Left ventricle myocardium superior (tissue), 1 donor: ENCODE measurements at places on chromosomes 6 and 20. TPM values are rescaled to one million over a fixed set of nuclear protein-coding genes. Genes with fewer than 3 reads are reported as not detected.

ATP6V1G2 gene
- total RNA-seq = 2.1 TPM

WFDC5 gene
- total RNA-seq = not detected

FUT9 gene
- not detected for total RNA-seq

FIG4 gene
- total RNA-seq = 8.9 TPM

GFRAL gene
- not detected for total RNA-seq

SLC24A3 gene
- total RNA-seq = 0.62 TPM

GNAS-AS1 gene
- total RNA-seq = 0.35 TPM

MLIP gene
- total RNA-seq = 436 TPM

DEFB129 gene
- not detected for total RNA-seq

HAO1 gene
- total RNA-seq = not detected

RIPPLY2 gene
- total RNA-seq = not detected

COL10A1 gene
- not detected for total RNA-seq

TAP2 gene
- 20.8 TPM for total RNA-seq

ZNF165 gene
- 0.62 TPM for total RNA-seq

GRCh38 chr6:89433252-89434149, 549 bp downstream of the ANKRD6 start:
- peak; percentile 51 for DNase-seq

DNA sequence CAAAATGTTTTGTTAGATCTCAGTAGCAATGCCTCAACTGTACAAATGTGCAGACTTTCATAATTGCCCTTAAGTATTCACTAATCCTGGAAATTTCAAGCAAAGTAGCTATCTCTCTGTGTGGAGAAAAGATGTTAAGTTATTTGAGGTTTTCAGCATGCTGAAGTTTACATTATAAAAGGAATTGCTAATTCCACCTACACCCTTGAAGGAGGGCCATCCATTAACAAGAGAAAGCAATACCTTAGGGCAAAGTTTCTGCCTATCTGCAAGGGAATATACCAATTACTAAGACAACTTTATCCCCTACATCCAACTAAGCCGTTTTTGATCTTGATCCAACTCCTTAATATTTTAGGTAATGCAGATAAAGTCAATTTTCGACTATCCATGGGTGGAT, 380.7 kb upstream of the BTBD3 start:
- no peak for DNase-seq

DNA sequence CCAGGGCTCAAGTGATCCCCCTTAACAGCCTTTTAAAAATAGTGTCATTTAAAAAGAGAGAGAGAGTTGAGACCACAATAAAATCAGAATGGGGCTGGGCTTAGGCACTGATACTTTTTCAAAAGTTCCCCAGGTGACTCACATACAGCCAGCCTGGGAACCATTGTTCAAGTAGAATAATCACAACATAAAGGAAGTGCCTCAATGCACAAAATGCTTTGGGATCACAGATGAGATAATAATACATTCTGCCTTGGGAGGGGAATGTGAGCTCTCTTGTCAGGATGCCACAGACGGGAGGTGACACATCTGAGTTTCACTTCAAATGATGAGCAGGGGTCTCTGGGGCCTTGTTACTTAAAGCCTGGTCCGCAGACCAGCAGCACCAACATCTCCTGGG, 34.0 kb upstream of the GABRR1 start:
- no peak for DNase-seq

DNA sequence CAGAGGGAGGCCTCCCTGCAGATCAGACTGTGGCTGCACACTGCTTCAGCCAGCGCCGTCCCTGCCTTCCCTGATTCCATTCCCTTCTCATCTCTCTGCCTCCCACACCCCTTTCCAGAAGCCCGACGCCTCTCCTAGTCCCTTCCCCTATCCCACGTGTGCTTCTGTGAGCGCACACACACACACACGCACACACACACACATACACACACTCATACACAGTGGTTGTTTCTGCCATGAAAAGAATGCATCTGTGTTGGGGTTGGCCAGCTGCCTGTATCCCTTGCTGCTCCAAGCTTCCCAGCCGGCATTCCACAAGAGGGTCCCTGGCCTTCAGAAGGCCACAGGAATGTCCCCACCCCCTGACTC, 51.7 kb downstream of the MOCS1 start:
- DNase-seq = peak; percentile 62

GRCh38 chr6:54085541-54085940, 25.7 kb upstream of the MLIP start:
- DNase-seq = no peak

GRCh38 chr6:16132909-16133308, 4.0 kb downstream of the MYLIP start:
- no peak for DNase-seq

DNA sequence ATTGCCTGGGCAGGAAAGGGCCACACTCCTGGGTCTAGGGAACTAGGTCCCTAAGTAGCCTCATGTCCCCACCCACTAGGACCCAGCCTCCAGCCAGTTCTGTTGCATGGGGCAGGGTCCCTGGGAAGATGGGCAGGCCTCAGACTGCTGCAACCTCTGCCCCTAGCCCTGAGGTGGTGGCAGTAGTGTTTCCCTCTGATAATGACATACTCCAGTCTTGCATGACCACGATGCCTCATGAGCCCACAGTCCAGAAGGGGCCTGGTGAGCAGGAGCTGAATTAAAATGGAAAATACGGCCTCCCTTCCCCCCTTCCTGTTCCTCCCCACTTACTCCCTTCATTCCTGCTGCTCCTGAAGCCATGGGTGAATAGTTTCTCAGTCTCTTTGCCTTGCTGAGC, 36.0 kb upstream of the SCRT2 start:
- DNase-seq = no peak

DNA sequence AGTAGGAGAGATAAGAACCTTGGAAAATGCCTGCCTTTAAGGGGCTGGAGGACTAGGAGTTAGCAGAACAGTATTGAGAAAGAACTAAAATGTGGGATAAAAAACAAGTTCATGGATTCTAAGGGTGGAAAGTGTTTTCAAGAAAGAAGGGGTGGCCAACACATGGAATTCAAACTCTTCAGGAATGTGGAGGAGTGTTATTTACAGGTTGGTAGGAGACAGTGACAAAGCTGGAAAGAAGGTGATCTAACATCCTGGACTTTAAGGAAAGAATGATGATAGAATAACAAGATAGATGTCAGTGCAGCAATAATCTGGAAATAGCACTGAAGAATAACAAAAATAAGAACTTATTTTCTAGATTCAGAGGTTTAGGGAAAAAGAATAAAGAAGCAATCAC, 54.0 kb upstream of the TNFRSF21 start:
- DNase-seq = no peak

GRCh38 chr20:11344939-11345338, 572.8 kb upstream of the BTBD3 start:
- no peak for DNase-seq

GRCh38 chr6:146582857-146583256, 15.9 kb upstream of the ADGB start:
- no peak for DNase-seq

DNA sequence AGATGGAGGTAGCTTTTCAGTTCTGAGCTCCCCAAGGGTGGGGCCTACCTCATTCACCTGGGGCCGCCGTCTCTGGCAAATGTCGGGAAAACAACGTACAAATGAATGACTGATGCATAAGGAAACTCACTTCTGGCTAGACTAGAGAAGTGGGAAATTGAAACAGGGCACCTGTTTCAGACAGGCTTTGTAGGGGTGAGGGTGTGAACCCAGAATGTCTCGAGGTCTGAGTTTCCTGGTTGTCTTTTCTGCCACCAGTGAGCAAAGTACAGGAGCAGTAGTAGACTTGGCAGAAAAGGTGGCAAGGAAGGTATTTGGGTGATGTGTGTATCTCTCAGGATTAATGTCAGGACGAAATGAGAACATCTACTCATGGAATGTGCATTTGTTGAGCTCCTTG, 308.5 kb downstream of the CLIC5 start:
- DNase-seq = no peak

DNA sequence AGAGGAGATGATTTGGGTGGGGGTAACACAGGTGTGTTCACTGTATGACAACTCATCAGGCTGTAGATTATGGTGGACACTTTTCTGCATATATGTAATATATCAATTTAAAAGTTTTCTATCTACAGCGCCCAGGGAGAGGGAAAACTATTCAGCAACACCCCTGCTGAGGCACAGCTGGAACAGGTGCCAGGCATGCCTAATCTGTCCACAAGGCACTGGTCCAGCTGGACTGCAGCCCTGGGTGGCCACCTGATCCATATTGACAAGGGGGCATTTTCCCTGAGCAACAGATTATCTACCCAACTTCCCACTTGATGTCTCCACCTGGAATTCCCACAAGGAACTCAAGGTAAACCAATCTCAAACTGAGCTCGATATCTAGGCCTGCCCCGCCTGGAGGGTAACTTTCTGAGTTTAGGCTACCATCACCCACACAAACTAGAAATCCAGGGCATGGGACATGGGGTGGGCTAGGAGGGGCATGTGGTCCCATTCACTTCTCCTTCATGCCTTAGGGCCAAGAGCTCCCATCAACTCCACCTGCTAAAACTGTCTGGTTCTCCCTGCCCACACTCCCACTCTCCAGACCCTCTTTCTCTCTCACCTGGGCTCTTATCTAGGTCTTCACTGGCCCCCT, 4.6 kb downstream of the SLC22A16 start:
- DNase-seq = no peak

DNA sequence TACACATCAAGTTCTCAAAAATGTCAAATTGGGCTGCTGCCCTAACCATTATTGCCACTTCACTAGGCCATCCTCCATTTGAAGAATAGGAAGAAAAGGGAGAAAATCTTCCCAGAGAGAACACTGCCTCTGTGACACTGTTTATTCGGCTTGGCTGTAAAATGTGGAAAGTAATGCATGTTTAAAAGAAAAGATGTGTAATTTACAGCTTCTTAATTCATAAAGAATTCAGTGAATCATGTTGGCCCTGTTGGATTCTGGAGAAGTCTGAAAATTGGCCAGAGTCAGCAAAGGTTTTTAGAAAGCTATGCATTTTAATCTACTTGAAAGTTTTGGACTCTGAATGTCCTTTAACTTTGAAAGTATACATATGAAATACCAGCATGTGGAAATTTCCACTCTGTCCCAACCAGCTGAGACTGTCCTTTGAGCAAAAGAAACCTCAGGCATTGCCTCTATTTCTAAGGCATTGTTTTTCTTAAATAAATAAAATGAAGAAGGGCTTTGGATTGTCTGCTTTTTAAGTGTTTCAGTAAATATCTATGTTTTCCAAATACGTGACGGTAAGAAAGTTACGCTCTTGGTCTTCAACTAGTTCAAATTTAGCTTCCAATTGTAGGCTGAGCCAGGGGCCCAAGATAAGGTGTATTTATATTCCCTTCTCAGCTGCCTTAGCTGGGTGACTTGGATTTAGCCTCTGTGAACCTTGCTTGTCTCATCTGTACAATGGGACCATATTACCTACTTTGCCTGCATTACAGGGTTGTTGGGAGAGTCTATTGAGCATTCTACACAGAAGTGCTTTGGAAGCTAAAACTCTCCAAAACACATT, 222.2 kb downstream of the UST start:
- no peak for DNase-seq

- DNase-seq = no peak
Measured at GRCh38 chr6:170085475-170086401, 205.1 kb downstream of the DLL1 start.

- DNase-seq = no peak
Measured at GRCh38 chr6:44475417-44475778, 87.9 kb downstream of the CDC5L start.

GRCh38 chr6:22250486-22250885, 46.4 kb downstream of the PRL start:
- no peak for DNase-seq

DNA sequence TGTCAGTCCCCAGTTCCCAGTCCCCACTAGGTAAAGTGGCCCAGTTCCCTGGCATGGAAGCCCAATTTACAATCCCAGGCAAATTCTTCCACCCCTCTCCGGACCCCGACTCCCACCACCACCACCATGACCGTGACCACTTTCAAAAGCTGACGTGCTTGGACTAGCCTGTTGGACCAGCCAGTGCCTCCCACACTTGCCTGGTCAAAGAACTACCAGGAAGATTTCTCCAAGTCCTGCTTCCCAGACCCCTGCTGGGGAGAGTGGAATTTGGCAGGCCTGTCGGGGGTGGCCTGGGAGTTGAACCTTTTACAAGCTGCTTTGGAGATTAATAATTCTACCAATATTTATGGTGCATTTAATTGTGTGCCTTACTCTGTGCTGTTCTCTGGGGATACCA, 1.4 kb upstream of the PTPRT start:
- no peak for DNase-seq

DNA sequence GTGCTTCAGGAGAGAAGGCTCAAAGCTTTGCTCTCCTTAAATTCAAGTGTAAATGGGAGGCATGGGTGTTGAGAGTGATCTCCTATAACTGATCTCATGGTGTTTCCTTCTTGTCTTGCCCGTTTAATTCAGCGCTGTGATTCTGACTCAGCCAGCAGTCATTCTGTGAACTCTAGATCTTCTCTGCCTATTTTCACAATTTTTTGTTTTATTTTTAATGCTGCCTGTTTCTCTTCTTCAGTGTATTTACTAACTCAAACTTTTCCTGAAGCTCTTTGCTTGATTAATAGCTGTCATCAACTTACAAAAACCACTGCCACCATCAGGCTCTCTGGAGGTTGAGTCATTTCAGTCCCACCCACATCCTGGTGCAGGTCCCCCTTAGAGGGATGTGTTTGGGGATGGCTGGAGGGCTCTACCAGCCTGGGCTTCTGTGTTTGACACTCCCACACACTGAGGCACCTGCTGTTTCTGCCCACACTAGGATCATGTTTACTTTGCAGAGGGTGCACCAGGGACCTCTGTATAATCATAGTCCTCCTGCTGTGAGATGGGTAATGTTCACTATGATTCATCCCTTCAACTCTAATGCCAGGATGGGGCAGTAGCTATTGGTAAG, 94.0 kb downstream of the SHLD1 start:
- no peak for DNase-seq

- no peak for DNase-seq
Measured at GRCh38 chr6:168939041-168939440, 314.6 kb downstream of the THBS2 start.

- no peak for DNase-seq
Measured at GRCh38 chr20:32599783-32600340, 14.7 kb upstream of the NOL4L start.

- no peak for DNase-seq
Measured at GRCh38 chr6:70673601-70674000, 5.9 kb downstream of the SMAP1 start.

GRCh38 chr20:40945754-40946450, 82.7 kb upstream of the TOP1 start:
- DNase-seq = peak; percentile 46

DNA sequence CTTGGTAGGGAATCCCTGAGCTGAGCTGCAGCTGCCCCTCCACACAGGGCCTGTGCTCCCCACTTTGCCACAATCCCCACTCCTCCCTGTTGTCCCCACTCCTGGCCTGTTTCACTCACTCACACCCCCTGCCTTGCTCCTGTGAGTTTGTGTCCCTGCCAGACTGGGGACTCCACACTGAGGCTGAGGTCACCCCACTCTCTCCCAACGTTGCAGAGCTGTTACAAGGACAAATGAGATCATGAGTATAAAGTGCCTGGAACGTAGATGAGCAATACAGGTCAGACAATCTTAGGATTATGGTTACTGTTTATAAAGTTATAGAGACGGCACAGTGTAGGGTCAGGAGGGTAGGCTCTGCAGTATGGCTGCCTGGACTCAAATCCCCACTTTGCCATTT, 426.0 kb upstream of the SULF2 start:
- DNase-seq = no peak
